ENCODE measurements at places on chromosomes 16 and 17.

- no peak for DNase-seq
These were observed 56.9 kb upstream of the SOX9 start for GRCh38 chr17:72063756-72064450.

GRCh38 chr17:57913575-57914272, 41.5 kb downstream of the CUEDC1 start:
- DNase-seq = no peak

GRCh38 chr17:17749025-17749772, 67.9 kb downstream of the RAI1 start:
- DNase-seq = no peak

DNA sequence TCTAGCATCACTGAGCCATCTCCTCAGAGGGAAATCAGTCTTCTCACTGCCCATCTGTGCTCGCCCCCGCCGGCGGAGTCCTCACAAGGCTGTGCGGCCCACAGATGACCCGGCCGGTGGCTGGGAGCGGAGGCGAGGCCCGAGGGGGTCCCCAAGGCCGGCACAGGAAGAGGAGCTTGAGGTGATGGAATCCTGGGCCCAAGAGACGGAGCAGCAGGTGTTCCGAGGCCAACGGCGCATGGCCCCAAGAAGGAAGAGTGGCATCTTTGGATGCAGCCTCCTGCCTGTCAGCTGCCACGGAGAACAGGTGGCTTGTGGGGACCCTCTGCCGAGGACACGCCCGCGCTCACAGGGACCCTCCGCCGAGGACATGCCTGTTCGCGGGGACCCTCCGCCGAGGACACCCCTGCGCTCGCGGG, 72.7 kb upstream of the GNG13 start:
- no peak for DNase-seq

- DNase-seq = no peak
These were observed 25.9 kb downstream of the HOXB1 start for GRCh38 chr17:48504953-48505352.

DNA sequence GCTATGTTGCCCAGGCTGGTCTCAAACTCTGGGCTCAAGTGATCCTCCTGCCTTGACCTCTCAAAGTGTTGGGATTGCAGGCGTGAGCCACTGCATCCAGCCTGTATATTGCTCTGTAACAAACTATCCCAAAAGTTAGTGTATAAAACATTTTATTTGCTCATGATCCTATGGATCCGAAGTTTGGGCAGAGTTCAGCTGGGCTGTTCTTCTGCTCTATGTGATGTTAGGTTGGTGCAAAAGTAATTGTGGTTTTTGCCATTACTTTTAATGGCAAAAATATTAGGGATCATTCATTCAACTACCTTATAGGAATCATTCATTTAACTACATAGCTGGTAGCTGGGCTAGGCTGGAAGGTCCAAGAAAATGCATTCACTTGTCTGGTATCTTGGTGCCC, 12.8 kb upstream of the WFIKKN2 start:
- no peak for DNase-seq

- DNase-seq = no peak
These were observed 67.7 kb upstream of the TNRC6C start for GRCh38 chr17:77890771-77891170.

- no peak for DNase-seq
These were observed 502.4 kb upstream of the CDH11 start for GRCh38 chr16:65624229-65624628.

DNA sequence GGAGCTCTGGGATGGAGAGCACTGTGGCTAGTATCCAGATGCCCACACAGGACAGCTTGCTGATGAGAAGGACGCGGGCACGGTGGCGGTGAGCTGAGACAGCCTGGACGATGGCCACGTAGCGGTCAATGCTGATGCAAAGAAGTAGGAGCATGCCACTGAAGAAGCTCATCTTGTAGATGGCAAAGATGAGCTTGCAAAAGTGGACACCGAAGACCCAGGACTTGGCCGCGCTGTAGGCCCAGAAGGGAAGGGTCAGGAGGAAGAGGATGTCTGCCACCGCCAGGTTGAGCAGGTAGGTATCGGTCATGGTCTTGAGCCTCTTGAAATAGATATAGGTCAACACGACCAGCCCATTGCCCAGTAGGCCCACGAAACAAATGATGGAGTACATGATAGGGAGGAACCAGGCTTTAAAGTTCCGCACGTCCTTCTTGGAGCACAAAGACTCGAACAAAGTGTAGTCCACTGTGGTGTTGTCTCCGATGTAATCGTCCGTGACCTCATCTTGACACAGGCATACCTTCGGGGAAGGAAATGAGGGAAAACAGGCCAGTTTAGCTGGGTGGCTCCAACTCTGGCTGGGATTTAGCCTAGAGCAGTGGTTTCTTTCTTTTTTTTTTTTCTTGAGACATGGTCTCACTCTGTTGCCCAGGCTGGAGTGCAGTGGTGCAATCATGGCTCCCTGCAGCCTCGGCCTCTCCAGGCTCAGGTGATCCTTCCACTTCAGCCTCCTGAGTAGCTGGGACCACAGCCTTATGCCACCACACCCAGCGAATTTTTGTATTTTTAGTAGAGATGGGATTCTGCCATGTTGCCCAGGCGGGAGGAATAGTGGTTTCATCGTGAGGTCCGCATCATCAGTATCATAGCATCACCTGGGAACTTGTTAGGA, 9.7 kb downstream of the CCR7 start:
- DNase-seq = no peak

GRCh38 chr16:28932339-28933141, 769 bp downstream of the CD19 start:
- no peak for DNase-seq

DNA sequence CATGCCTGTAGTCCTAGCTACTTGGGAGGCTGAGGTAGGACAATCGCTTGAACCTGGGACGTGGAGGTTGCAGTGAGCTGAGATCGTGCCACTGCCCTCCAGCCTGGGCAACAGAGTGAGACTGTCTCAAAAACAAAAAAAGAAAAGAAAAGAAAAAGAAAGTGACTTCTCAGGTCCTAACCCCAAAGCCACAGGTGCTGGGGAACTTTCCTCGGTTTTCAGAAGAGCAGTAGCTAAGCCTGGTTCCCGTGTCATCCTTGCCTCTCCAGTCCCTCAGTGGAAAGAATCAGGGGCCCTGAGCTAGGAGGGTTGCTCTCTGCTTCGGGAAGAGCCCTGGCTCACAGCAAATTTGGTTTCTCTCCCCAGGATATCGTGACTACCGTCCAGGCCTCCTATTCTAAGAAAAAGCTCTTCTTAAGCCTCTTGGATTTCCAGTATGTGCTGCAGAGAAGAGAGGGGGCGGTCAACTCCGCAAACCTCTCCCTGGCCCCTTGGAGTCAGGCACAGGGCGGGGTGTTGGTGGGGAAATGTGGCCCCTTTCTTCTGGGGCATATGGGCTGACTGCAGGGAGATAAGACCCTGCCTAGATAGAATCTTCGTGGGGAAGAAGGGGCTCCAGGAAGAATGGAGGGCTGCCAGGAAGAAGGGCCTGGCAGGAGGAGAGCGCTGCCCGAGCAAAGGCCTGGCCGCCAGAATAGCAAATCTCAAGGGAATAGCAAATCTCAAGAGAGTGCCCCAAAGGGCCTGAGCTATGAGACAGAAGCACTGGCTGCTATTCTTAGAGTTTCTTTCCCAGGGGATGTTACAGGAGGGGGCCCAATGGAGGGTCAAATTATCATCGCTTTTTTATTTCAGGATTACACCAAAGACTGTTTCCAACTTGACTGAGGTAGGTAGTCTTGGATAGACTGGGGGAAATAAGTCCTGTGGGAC, 8.3 kb upstream of the NLRC5 start:
- DNase-seq = no peak

DNA sequence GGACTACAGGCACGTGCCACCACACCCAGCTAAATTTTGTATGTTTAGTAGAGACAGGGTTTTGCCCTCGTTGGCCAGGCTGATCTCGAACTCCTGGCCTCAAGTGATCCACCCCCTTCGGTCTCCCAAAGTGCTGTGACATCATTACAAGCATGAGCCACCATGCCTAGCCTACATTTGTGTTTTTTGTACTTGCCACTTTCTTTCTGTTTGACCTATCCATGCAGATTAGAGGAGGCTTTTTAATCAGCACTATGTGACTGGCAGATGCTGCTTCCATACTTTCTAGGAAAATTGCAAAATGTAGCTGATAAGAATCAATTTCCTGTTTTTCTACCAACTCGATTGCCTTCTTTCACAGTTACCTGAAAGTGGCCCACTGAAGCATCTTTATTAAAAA, 57.3 kb downstream of the B9D1 start:
- peak; percentile 27 for DNase-seq

DNA sequence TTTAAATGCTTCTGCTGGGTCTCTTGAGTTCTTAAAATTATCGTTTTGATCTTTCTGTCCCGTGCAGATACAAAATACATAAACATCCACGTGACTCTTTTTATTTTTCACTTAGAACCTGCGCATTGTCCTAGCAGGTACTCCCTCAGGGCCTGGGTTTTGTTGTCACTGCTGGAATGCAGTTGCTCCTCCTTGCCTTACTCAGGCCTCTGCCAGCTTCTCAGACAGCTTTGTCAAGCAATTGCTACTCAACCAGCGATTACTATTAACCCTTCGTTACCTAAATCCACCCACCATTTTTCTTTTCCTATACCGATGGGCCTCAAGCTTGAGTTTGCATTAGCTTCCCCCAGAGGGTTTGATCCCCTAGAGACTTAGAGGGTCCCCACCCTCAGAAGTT, 405.9 kb upstream of the RBFOX1 start:
- DNase-seq = no peak

- DNase-seq = no peak
These were observed 331.2 kb downstream of the MAF start for GRCh38 chr16:79269211-79269863.

DNA sequence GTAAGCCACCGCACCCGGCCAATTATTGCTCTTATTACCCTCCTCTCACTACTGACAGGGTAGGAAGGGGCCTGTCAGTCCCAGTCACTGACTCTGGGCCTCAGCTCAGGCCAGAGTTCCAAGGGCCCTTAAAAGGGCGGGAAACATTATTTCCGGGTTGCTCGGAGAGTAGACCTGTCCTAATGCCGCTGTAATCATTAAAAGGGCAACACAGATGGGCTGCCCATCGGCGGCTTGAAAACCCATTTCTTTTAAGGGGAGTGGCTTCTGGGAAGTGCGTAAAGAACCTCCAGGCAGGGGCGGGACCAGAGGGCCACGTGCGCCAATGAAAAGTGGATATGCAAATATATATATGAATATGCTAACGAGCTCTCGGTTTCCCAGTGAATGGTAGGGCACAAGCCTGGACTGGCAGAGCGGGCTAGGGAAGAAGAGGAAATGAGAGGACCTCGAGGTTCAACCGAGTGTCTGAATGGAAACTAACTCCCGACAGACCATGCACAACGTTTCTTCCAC, 26.6 kb downstream of the PIPOX start:
- DNase-seq = peak; percentile 9

- DNase-seq = no peak
These were observed 25.3 kb downstream of the KLHDC4 start for GRCh38 chr16:87740441-87740840.

GRCh38 chr16:72985148-72985941, 62.6 kb downstream of the ZFHX3 start:
- DNase-seq = no peak

- no peak for DNase-seq
These were observed 106.2 kb upstream of the ZNF469 start for GRCh38 chr16:88276591-88276990.

DNA sequence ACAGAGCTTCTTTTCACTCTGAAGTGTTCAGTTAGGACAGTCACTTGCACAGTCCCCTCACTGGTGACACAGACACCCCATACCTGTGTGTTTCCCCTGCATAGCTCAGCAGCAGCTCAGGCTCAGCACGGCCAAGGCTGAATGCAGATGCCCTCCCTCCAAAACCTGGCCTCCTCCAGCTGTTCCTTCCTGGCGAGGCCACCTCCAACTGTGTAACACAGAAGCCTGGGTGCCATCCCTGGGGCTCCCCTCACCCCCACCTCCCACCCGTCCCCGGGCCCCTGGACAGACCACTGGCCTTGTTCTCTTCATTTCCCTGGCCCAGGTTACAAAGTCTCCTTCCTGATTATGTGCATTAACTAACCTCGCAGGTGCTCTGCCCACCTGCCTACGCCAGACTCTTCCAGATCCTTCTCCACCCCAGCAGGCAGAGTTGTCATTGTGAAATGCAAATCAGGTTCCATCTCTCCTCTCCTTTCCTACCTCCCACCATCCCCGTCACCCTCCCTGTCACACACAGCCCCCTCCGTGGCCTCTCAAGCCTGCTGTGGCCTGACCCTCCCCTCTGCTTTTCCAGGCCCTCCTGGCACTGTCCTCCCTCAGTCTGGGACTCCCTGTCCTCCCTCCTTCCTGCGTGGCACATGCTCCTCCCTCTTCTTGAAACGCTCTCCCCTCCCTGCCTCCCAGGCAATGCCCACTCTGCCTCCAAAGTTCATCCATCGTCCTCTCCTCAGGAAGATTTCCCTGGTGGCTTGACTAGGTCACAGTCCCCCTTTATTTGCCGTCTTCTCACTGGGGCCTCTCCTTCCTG, 26.4 kb downstream of the MLYCD start:
- no peak for DNase-seq

DNA sequence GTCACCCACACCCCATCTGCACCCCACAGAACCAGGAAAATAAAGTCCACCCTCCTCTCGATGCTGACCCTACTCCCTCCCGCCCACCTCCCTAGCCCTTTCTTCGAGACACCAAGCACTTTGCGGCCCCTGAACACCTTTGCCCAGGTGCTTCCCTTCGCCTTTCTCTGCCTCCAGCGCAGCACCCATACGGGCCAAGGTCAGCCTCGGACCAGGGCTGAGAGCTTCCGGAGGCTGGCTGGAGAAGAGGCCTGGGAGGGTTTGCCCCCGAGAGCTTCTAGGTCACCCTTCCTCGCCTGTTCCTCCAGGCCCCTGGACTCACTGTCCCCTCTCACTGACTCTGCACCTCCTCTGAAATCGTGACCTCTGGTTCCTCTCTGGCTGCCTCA, 2.7 kb upstream of the NHERF2 start:
- DNase-seq = no peak

GRCh38 chr17:21419299-21420239, 43.4 kb downstream of the KCNJ12 start:
- DNase-seq = no peak

- DNase-seq = peak; percentile 91
These were observed at the start of gene PLK1 for GRCh38 chr16:23678430-23679273. Gene PLK1 (plus strand): TSS chr16:23678889. CDS start chr16:23678933, 44 bp downstream.

GRCh38 chr17:31508288-31509094, 117.0 kb downstream of the RAB11FIP4 start:
- peak; percentile 91 for DNase-seq

DNA sequence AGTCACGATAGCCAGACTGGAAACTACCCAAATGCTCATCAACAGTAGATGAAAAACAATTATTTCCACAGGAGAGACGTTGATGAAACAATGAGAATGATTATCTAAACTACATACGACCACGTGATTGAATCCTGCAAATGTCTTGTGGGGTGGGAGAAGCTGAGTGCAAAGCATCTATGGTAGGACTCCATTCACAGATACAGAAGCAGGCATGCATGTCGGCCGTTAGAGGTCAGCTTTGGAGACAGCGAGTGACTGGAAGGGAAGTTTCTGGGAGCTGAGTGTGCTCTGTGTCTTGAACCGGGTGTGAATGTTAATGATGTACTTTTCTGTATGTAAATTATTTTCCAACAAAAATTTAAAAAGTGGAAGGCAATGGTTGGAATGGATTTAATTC, 71.5 kb upstream of the DNAJA2 start:
- DNase-seq = peak; percentile 26

Measured in hematopoietic multipotent progenitor cell treated with erythropoietin and hydrocortisone succinate and interleukin-3 and kit ligand, for 8 days (in vitro differentiated cells).